Activated CD4-positive, alpha-beta T cell treated with anti-CD3 and anti-CD28 coated beads, Interleukin-2, amount 10 ng/mL, durations not matched to agents 24 days and 14 days (primary cell): ENCODE measurements at places on chromosomes 2 and 18. TPM values are rescaled to one million over a fixed set of nuclear protein-coding genes. Genes with fewer than 3 reads are reported as not detected.

The RAB17 gene
- 0.26 TPM in 1 of 2 replicates, not detected in the other for total RNA-seq

DNA sequence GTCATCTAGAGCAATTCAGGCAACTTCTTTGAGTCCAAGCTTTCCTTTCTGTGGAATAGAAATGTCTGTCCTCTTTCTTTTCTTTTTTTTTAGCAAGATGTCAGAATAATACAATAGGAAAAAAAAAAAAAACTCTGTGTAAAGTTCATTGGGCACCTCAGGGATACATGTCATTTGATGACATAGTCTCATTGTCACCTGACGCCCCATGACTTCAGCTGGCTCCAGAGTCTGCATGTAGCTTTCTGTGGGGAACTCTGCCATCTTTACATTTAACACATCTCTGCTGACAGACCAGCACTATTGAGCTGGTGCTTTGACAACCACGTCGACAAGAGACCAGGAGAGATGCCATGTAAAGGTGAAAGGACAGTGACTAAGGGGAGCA, 172.5 kb upstream of the KLF7 start:
- no peaks in the 10 kb centered on the region for H3K36me3 ChIP-seq
- peak overlapping the region; percentile 58 for H3K27ac ChIP-seq
- peak overlapping the region; percentile 30 for H3K4me3 ChIP-seq
- peaks cover 49% of the 10 kb centered on the region for H3K4me1 ChIP-seq
- peak; percentile 52 for DNase-seq

The HADHB gene
- total RNA-seq = 81.2 and 86.6 TPM in 2 replicates

- H3K4me3 ChIP-seq = no peak overlapping the region
- no peak for DNase-seq
- no peak overlapping the region for H3K27ac ChIP-seq
Measured at GRCh38 chr18:70228536-70228935, 23.0 kb upstream of the RTTN start.

The RPRD1A gene
- 24.6 and 27.4 TPM in 2 replicates for total RNA-seq

DNA sequence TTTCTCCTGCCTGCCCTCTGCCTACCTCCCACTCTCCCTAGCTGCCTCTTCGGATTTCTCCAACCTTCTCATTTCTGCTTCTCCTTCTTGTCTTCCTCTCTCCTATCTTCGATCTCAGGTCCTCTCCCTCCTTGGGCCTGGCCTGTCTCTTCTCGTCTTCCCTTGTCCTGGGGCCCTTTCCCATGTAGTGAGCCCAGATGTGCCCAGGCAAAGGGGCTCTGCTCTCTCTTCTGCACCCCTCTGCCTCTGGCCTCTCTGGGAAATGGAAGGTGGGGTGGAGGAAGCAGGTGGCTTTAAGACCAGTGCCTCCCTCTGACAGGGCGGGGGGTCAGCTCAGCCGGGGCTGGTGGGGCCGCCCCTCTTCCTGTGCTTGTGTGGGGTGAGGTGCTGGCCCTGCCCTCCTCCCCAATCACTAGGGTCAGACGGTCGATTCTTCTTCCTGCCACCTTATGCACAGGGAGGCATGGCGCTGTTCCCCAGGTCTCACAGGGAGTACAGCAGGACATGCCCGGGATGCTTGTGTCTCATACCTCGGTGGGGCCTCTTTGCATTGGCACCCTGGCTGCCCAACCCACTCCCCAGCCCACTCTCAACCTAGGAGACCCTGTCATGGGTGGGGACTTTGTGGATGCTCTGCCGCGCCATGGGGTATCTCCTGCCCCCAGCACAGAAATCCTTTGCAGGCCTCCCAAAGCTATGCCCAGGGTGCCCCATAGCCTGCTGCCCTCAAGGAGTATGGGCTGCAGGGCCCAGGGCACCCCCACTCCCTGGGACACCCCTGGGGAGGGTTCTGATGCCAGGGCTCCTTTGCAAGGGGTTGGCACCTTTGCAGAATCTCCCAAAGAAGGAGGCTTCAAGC, 213.8 kb upstream of the HAAO start:
- H3K27me3 ChIP-seq = peaks cover 13% of the 10 kb centered on the region
- H3K4me3 ChIP-seq = no peak overlapping the region
- H3K4me1 ChIP-seq = peaks cover 2% of the 10 kb centered on the region
- H3K27ac ChIP-seq = no peak overlapping the region
- H3K36me3 ChIP-seq = no peaks in the 10 kb centered on the region

The SOWAHC gene
- total RNA-seq = 0.26 TPM in 2 replicates

DNA sequence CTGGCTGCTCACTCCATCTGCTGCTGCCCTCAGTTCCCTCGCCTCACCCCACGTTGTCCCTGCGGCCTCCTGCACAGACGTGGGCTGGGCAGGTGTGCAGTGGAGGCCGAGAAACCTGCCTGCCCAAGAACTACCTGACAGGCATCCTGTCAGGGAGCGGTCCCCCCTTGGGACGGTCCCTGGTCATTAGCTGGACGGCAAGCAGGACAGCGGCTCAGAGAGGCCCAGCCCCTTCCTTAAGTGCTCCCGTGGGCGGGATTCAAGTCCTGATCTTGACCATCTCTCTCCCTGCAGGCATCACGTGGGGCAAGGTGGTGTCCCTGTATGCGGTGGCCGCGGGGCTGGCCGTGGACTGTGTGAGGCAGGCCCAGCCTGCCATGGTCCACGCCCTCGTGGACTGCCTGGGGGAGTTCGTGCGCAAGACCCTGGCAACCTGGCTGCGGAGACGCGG, 11.3 kb downstream of the BOK start:
- no peak overlapping the region for H3K27ac ChIP-seq
- H3K4me1 ChIP-seq = no peaks in the 10 kb centered on the region
- H3K27me3 ChIP-seq = no peaks in the 10 kb centered on the region

The CXCR1 gene
- total RNA-seq = not detected in 2 replicates

- no peaks in the 10 kb centered on the region for H3K4me1 ChIP-seq
- DNase-seq = no peak
- peaks cover 8% of the 10 kb centered on the region for H3K27me3 ChIP-seq
- H3K4me3 ChIP-seq = no peak overlapping the region
- H3K36me3 ChIP-seq = no peaks in the 10 kb centered on the region
Measured at GRCh38 chr2:118333664-118334063, 245.4 kb downstream of the INSIG2 start.

DNA sequence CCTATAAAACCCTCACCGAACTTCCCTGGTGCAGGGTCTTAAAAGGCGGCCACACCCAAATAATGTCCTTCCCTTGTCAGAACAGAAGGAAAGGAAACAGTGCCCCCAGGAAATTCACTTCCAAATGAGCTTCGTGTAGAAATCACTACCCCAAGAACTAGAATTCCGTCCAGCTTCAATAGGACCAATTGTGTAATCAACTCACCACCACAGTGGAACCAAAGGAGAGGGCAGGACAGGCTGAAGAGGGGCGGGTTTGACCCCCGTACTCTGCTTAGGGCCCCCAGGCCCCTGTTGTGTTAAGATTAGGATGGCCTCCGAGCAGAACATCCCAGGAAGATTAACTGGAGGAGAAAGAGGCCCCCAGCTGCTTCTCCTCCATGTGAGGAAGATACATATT, 24.1 kb downstream of the GPR35 start:
- H3K36me3 ChIP-seq = no peaks in the 10 kb centered on the region
- DNase-seq = no peak
- H3K27ac ChIP-seq = no peak overlapping the region

DNA sequence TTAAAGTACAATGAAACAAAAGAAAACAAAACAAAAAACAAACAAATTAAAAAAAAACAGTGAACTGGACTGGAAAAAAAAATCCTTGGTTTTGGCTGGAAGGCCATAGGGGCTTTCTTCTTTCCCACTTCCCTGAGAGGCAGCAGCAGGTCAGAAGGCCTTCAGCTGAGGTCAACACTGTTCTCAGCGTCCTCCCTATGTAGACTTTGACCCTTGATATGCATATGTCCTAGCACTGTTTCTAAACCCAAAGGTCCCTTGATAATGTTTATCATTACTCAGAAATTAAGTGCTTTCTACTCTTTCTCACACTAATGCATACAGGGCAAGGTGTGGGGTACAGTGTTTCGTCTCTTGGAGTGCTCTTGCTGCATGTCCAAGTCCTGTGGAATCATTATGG, 75.6 kb upstream of the WDSUB1 start:
- no peak for DNase-seq
- H3K27ac ChIP-seq = no peak overlapping the region
- H3K4me1 ChIP-seq = no peaks in the 10 kb centered on the region
- no peak overlapping the region for H3K4me3 ChIP-seq
- no peaks in the 10 kb centered on the region for H3K36me3 ChIP-seq
- H3K27me3 ChIP-seq = no peaks in the 10 kb centered on the region

The ABCB11 gene
- total RNA-seq = not detected in 2 replicates

DNA sequence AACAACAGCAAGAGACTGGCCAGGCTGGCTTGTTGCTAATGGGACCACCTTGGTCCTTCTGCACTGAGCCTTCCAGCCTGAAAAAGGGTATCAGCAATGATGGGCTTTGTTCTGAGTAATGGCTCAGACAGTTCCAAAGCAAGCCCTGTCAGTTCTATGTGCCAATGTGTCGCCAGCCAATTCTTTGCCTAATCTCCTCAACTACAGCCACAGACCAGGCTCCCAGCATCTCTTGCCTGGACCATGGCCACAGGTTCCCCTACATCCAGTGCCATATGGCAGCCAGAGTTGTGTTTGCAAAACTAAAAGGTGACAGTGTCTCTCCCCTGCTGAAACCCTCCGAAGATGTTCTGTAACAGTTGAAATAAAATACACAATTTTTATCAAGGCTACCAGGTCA, 61.5 kb upstream of the TMEM177 start:
- H3K27ac ChIP-seq = no peak overlapping the region
- no peaks in the 10 kb centered on the region for H3K36me3 ChIP-seq
- no peak for DNase-seq
- H3K4me1 ChIP-seq = no peaks in the 10 kb centered on the region

DNA sequence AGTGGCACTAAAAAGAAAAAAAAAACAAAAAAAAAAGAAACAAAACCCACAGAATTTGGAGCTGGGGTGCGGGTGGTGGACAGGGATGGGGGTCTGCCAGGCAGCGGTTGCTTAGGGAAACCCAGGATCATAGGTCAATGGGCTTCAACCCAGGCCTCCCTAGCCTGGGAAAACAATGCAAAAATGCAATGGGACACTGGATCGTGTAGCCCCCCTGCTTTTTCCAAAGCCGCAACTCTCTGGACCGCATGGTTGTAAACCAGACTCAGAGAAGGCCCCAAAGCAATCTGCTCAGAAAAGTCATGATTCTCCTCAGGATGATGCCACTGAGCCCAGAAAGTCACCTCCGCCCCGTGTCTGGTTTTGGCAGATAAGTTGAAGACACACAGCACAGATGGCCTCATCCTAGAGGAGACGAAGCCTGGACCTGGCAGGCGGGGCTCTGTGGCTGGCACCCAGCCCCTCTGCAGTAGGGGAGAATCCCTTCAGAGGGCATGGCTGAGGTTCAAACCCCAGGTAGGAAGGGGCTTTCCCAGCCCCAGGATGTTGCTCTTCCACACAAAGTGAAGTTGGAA, 5.1 kb downstream of the DLX2 start:
- peaks cover 8% of the 10 kb centered on the region for H3K36me3 ChIP-seq
- H3K27ac ChIP-seq = no peak overlapping the region
- peaks cover 75% of the 10 kb centered on the region for H3K27me3 ChIP-seq
- DNase-seq = peak; percentile 58
- H3K4me3 ChIP-seq = peak overlapping the region; percentile 57
